A549 treated with ZK216348 at 1 μM for 4 hours (cell line): ENCODE measurements at places on chromosomes 1 and 21. TPM values are rescaled to one million over a fixed set of nuclear protein-coding genes. Genes with fewer than 3 reads are reported as not detected.

ATP1A4 gene
- total RNA-seq: not detected in 5 replicates

IQGAP3 gene
- 12.3 to 21.4 TPM (median 19.1 TPM) in 5 replicates for total RNA-seq

SAMD13 gene
- 0.19 to 1.1 TPM (median 0.53 TPM) in 5 replicates for total RNA-seq

LMOD1 gene
- total RNA-seq: not detected in 5 replicates

JAM2 gene
- total RNA-seq: not detected in 5 replicates

CD1E gene
- not detected in 5 replicates for total RNA-seq

NID1 gene
- 5.2 to 10.1 TPM (median 7.1 TPM) in 5 replicates for total RNA-seq
